ENCODE measurements at places on chromosomes 13 and 19. TPM values are rescaled to one million over a fixed set of nuclear protein-coding genes. Genes with fewer than 3 reads are reported as not detected.

- no peak for DNase-seq
Measured at GRCh38 chr13:29763436-29764180, 86.8 kb downstream of the UBL3 start.

Gene LAIR1
- polyA plus RNA-seq: 5.4 TPM

- peak; percentile 45 for DNase-seq
Measured at GRCh38 chr19:53537521-53538377, at the start of gene ZNF331. TSS of gene ZNF331 (plus strand) at chr19:53538145. CDS start at chr19:53569377, 31,232 bp downstream.

Gene CCDC70
- not detected for polyA plus RNA-seq

DNA sequence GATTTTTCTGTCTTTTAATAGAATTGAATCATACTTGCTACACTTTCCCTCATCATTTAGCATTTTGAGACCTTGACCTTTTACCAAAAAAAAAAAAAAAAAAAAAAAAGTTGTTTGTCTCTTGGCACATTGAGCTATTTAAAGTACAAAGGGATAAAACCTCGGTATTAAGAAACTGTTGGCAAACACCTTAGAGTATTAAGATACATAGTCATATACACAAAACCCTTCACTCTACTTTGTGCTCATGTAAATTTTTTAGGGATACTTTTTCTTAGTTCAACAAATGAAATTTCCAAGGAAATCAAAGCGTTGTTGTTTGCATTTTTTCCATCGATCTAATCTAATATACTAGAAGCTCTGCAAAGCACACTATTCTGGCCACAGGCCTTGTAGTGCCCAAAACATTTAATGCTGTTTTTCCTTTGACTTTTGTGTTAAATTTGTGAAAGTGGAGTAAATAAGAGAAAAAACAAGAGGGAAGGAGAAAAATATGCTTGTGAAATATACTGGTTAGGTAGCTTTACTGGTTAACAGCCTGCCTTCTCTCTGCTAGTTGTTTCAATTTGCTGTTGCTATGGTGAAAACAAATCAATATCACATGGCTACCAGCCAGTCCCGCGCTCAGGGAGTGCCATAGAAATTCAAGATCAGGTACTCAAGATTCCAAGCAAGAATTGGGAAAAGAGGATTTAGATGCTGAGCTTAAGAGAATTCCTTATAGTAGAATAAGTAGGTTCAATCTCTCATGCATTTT lies 2.6 kb downstream of the MBNL2 start:
- no peak for DNase-seq
